ENCODE measurements at places on chromosomes 3 and 15.

DNA sequence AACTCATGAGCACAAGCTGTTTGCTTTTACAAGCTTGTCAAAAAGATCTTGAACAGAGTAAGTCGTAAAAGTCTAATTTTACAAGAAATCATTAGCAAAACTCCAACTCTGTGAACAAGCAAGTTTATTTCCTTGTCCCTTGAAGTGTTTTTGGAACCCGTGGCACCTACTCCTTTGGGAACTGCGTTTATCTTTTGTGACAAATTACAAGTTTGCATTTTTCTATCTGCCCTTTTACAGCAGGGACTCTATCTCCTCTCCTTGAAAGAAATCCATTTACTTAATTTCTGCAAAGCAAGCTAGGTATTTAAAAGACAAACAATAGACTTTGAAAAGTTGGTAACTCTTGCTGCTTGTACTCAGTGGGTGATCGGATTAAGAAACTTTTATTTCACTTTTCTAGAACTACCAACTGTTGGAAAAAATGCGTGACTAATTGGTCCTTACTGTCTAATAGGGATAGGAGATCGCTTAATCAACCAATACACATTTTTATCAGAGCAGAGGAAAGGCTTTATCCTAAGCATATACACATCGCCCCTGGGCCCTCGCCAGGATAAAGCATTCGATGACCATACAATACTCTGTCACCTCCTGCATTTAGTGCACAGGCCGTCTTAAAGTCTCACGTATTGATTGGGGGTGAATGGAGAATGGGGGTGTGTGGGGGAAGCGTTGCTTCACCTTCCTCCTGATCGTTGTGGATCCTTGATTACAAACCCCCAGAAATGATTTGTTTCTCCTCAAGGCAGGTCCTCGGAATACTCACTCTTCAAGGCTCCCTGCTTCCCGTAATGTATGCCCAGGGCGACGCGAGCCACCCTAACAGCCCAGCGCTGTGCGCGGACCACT, 1.7 kb downstream of the PRTG start:
- DNase-seq: no peak

GRCh38 chr3:65689436-65689835, 349.3 kb downstream of the MAGI1 start:
- no peak for DNase-seq

DNA sequence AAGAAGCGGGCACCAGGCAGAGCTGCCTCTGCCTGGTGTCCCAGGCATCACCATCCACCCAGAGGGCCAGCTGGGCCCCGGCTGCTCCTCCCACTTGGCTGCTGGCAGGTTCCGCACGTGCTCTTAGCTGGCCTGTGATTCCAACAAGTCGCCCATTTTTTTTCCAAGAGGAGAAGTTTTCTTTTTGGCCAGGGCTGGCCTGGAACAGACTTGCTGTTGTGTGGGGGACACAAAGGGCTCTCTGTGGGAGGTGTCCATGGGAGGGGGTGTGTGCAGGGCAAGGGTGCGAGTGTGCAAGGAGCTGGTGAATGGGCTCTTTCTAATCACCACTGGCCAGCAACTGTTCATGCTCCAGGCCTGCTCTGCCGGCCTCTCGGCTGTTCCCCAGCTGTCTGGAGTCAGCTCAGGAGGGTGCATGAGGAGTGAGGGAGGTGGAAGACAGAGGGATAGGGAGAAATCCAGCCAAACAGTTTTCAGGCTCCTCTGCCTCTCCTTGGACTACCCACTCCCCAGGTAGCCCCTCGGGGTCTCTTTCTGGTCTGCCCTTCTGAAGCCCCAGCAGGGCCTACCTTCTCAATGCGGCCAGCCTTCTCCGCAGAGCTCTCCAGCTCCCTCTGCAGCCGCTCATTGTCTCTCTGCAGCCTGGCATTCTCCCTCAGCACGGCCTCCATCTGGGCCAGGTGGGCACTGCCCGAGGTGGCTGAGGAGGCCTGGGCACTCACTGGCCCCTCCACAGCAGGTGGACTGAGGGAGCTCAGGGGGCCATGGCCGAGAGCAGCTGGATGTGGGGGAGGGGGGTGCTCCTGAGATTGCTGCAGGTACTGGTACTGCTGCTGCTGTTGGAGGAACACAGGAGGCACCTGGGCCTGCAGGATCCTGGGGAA, 7.1 kb downstream of the AMOTL2 start:
- no peak for DNase-seq

DNA sequence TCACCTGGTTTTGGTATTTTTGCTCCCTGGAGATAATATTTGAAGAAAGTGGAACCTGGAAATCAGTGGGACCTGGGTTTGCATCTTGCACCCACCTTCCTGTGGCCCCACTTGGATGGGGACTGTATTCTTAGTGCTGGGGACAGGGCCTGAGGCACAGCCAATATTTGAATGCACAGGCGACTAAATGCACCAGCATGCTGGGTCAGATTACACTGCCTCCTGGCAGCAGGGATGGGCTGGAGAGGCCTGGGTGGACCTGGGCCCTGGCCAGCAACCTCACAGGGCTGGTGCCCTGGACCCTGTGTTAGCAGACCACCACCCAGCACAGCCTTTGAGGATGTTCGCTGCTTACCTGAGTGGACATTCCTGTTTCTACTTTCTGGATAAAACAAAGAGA, 10.5 kb downstream of the ITIH4 start:
- DNase-seq: no peak

- DNase-seq: no peak
Observed at GRCh38 chr15:44727485-44728231, 8.7 kb upstream of the TRIM69 start.

- no peak for DNase-seq
Observed at GRCh38 chr15:46996359-46996758, 720.9 kb upstream of the SEMA6D start.

DNA sequence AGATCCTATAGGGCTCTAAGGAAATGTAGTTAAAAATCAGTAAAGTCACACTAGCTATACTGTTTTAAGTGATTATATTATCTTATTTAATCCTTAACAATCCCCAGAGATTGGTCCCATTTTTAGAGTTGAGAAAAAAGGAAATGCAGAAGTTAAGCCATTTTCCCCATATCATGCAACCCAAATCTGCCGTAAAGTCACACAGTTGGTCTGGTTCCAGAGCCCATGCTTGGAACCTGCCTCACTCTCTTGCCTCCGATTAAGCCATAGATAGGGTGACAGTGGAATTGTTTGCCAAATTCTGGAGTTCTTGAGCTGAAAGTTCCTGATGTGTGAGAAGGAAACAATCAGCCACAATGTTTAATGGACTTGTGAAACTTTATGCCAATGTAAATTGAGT, 2.3 kb upstream of the P2RY13 start:
- DNase-seq: no peak

- DNase-seq: no peak
Observed at GRCh38 chr15:73959801-73960200, 32.3 kb downstream of the STOML1 start.

DNA sequence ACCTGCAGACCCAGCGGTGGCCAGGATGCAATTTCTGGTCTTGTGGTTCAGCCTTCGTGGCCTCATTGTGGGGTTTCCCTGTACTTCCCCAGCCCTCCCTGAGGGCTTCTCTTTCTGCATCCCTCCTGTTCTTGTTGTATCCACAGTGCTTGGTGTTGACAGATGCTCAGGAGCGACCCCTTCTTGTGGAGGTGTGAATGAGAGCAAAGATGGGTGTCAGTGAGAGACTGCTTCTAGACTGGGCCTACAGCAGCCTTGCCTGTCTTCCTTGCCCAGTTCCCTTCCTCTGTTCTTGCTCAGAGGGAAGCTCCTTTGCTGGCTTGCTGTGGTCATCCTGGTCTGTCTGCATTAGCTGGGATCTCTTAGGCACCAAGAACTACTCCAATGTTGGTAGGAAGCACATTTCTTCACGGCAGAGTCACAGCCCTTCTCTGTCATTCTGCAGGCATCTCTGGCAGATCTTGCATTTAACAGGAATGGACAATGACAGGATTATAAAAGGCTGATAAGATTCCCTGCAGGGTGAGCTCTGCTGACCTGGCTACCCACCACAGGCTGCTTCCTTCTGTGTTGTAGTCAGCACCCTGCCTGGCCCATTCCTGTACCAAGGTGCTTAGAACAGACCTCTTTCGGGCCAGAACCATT, 317.8 kb upstream of the C2CD4B start:
- DNase-seq: no peak

GRCh38 chr3:79040701-79041100, 727.1 kb downstream of the ROBO1 start:
- no peak for DNase-seq

DNA sequence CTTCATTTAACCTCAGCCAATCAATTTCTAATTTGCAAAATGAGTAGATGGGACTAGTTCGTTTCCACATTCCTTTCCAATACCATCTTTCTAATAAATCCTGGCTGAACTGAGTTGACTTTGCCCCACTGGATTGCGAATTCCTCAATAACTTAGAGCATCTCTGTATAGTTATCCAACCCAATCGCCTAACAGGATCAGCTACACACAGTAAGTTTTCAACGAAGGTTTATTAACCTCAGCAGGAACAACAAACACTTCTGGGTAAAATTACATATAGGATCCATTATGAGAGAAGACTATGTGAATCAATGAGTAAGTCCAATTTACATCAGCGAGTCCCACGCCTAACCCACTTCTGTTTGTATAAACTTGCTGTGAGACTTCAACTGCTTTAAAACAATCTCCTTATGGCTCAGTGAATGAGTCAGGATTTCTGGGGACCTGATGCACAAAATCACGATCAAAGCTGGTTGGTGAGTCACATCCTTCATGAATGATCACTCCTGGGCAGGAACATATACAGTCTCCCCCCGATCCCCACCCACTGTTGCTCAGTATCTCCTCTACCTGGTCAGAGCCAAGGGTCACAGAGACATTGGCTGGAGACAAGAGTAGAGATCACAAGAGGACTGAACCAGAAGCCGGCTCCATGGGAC, 142.8 kb downstream of the EDEM1 start:
- no peak for DNase-seq

- DNase-seq: no peak
Observed at GRCh38 chr3:189630767-189631372, 319 bp upstream of the TP63 start.

GRCh38 chr3:127196466-127197299, 3.8 kb downstream of the PRR23E start:
- DNase-seq: no peak

GRCh38 chr15:81776976-81777375, 268.8 kb downstream of the MEX3B start:
- DNase-seq: no peak

DNA sequence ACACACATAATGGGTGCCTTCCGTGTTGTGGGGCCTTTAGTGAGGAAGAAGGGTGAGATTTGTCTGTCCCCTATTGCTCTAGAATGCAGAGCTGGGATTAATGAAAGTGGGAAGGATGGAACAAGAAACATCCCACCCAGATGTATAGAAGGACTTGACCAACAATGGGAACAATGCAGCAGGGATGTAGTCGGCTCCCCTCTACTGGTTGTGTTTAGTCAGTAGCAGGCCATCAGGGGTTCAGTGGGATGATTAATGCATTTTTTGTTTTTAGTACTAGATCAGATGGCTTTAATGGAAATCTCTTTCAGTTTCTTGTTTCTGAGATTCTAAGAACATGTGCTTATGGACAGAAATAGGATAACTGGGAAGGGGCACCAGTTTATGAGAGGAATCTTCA, 156.0 kb upstream of the ROPN1 start:
- no peak for DNase-seq

DNA sequence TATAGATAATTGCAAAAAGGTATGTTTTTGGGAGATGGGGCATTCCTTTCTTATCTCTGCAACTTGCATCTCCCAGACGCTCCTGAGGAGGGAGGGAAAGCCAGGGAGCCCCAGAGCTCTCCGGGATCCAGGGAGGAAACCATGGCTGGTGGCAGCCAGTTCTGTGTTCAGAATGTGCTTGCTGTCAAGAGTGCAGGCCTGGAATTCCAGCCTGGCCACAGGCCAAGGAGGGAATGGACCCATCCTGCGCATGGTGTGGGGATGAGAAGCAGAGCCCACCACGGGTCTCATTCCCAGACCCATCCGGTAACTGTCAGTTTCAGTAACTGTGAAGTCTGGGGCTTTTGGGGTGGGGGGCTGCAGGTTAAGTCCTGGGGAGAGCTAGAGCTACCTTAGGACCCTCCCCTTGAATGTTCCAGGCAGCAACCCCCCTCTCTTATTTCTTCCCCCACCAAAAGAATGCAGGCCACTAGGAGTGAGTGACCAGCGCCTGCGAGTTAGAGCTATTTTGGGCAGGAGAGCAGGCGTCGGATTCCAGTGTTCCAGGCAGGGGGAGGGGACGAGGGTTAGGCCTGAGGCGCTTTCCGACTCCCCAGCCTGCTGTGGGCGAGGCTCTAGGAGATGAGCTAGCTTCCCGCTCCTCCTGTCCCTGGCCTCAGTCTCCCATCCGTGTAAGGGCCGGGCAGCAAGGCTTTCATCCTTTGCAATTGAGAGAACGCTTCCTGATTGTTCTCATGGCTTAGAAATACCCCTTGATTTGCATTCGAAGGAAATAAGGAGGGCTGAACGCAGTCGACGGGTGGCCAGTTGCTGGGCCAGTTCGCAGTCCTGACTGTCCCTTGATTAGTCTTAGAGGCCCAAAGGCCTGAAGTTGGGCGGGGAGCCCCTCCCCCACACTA, 781 bp upstream of the DAG1 start:
- DNase-seq: peak; percentile 82

DNA sequence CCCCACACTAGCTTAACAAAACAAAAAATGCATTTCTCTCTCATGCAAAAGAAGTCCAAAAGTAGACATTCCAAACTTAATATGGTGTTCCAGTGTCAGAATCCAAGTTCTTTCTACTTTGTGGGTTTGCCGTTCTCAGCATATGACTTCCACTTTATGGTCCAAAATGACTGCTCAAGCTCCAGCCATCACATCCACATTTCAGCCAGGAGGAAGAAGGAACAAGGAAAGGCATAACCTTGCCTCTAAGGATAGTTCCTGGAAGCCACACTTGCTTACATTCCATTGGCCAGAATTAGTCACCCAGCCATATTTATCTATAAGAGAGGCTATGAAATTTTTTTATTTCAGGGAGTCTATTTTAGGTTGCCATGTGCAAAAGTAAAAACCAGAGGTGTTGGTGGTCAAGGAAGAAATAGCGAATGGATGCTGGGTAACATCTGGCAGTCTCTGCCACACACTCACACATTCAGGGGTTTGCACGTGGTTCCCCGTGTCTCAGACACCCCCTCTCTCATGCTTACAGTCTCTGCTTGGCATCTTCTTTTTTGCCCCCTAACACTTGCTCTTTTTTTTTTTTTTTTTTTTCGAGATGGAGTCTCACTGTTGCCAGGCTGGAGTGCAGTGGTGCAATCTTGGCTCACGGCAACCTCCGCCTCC, 69.3 kb downstream of the RPL39L start:
- no peak for DNase-seq

DNA sequence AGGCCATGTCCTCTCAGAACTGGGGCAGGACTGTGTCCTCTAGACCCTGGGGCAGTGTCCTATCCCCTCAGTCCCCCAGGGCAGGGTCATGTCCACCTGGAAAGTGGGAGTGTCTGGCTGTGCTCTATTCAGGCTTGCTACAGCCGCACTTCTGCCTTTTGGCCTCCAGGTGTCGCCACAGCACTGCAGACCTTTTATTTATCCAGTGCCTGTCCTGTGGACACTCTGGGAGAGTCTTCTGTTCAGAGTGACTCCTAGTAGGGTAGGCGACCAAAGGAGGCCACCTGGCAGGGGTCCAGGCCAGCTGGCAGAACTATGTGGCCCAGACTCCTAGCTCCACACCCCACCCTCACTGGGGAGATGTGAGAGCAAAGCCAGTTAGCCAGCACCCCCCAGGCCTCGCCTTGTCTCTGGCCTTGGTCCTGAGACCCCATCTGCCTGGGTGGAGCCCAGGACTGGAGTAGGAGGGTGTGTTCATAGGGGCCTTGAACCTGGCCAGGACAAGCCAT, 3.9 kb downstream of the TMIE start:
- DNase-seq: peak; percentile 79

Data from lower lobe of right lung (tissue), 2 donors.